ENCODE measurements at places on chromosomes 7 and 10.

- no peak for DNase-seq
Observed at GRCh38 chr7:114670676-114671075, 251.2 kb upstream of the MDFIC start.

- DNase-seq, result no peak
Observed at GRCh38 chr10:8325024-8325980, 270.8 kb downstream of the GATA3 start.

GRCh38 chr7:36309301-36309700 is 80.4 kb upstream of the ANLN start:
- DNase-seq, result no peak

DNA sequence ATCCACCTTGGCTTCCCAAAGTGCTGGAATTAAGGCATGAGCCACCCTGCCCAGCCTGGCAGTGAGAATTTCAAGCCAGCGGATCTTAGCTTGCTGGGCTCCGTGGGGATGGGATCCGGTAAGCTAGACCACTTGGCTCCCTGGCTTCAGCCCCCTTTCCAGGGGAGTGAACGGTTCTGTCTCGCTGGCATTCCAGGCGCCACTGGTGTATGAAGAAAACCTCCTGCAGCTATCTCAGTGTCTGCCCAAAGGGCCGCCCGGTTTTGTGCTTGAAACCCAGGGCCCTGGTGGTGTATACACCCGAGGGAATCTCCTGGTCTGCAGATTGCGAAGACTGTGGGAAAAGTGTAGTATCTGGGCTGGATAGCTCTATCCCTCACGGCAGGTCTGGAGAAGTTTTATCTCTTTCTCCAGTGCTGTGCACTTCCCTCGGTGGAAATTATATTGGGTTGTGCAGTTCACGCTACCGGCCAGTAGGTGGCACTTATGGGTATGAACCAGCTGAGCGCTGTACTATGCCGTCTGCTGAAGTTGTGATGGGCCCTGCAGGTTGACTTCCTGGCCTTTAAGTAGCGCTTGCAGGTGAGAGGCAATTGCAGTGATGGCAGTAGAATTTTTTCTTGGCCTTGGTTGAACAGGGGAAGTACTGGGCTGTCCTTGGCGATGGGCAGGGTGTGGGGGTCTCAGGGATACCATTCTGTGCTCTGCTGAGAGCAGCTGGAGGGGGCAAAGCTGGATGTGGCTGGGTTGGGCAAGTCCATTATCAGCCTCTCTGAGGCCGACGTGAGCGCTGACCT is 138.0 kb upstream of the MTPN start:
- DNase-seq, result no peak

DNA sequence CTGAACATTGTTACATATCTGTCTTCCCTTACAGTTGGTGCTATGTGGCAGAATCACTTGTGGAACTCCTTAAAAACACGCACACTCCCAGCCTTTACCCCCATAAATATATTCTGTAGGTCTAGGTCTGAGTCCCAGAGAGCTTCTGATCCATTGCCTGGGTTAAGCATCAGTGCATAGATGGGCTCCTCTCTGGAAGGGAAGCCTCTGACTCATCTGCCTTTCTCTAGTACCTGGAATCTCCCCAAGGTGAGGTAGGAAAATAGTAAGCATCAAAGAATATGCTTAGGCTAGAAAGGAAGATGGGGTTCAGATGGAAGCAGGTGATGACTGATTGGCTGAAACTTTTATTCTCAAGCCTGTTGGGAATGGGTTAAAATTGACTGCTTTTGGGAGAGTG is 26.1 kb downstream of the PROSER2 start:
- DNase-seq, result no peak

DNA sequence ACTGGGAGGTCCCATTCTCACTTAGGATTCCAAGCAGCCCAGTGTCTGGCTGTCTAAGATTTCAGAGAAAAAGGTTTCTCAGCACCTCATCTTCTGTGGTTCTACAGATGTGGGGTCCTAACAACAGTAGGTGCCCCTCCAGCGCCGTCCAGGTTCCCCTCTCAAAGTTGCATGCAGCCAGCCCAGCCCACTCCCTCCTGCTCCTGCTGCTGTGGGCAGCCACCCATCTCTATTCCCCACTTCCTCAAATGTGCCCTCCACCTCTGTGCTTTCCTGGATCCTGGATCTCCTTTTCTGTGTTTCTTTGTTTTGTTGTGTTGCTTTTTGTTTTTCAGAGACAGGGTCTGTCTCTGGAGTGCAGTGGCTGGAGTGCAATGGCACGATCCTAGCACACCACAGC is 13.3 kb upstream of the SLC18A3 start:
- no peak for DNase-seq

GRCh38 chr10:69636626-69637605 is 6.9 kb downstream of the FAM241B start:
- peak; percentile 47 for DNase-seq

DNA sequence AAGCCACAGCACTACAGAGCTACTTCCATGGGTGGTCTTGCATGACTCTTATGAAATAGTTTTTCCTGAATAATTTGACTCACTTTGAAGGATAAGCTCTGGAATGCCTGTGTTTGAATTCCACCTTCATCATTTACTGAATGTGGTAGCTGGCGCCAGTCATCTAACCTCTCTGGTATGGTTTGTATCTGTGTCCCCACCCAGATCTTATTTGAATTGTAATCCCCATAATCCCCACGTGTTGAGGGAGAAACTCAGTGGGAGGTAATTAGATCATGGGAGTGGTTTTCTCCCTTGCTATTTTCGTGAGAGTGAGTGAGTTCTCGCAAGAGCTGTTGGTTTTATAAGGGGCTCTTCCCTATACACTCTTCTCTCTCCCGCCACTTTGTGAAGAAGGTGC is 11.2 kb upstream of the SLC13A1 start:
- no peak for DNase-seq

DNA sequence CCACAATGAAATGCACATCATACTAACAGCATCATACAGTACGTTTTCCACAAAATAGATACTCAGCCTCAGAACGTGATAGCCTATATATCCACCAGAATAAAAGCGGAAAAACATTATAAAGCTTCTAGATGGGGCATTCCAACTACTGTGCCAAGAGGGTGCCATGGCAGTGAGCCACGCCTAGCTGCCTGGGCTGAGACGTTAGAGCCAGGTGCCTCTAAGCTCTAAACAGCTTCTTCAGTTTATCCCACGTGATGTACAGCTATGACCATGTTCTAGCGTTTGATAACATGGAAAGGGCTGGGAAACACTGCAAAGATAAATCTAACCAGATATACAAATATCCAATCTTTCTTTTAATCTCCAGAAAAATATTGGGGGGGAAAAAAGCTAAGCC is 17.8 kb downstream of the USP6NL start:
- DNase-seq, result no peak

GRCh38 chr7:1271046-1271445 is 38.4 kb downstream of the UNCX start:
- DNase-seq, result no peak

GRCh38 chr7:12909483-12909882 is 222.1 kb downstream of the ARL4A start:
- no peak for DNase-seq

DNA sequence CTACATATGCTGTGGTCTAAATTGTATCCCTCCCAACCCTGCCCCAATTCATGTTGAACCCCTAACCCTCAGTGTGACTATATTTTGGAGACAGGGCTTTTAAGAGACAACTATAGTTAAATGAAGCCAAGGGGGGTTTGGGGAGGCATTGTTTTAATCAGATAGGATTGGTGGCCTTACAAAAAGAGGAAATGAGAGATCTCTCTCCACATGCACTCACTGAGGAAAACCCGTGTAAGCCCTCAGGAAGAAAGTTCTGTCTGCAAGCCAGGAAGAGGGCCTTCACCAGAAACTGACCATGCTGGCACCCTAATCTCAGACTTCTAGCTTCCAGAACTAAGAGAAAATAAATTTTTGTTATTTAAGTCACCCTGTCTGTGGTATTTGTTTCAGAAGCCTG is 276.7 kb downstream of the KIF20B start:
- no peak for DNase-seq

DNA sequence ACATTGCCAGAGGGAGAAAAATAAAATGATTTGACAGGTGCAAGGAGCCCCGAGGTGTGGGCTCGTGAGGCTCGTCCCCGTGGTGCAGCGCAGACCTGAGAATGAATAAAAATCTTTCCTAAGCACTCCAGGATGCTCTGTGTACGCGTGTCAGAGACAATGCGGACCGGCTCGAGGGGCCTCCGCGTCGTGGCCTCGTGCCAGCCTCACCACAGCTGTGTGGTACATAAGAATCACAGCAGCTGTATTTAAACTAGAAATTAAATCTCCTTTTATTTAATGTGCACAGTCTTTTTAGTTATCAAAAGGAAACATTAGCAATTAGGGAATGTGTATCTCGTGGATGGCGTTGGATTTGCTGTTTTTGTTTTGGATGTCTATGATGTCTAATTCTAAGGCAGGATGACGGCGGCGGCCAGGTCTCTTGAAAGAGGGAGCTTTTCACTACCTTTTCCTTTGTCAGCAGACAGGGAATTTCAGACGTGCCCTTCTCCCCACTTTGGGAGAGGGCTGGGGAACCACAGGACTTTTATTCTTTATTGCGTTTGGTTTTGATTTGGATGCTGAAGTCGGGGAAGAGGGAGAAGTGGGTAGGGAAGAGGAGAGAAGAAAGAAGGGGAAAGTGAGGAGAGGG is 365.3 kb upstream of the SHH start:
- DNase-seq, result no peak

DNA sequence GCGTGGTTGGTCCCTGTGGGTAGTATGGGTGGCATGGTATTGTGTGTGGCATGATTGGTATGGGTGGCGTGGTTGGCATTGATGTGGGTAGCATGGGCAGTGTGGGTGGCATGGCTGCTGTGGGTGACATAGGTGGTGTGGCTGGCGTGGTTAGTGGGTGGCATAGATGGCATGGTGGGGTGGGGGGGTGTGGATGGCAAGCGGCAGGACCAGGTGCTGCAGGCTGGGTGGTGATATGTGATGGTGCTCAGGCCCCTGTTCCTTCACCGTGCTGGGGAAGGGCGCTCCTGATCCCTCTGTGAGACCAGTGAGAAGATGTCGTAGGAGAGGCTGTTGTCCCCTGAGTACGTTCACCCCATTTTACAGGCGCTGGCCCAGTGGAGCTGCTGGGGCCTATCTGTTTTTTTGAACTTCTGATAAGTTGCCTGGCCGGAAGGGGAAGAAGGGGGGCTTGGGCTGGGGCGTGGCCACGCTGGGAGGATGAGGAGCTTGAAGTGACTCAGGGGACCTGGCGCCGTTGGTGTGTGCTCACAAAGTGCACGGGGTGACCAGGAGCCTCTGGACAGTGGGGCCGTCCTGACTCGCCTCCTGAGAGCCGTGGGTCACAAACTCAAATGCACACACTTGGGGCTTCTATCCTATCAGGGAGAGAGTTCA is 17.5 kb downstream of the INPP5A start:
- no peak for DNase-seq

DNA sequence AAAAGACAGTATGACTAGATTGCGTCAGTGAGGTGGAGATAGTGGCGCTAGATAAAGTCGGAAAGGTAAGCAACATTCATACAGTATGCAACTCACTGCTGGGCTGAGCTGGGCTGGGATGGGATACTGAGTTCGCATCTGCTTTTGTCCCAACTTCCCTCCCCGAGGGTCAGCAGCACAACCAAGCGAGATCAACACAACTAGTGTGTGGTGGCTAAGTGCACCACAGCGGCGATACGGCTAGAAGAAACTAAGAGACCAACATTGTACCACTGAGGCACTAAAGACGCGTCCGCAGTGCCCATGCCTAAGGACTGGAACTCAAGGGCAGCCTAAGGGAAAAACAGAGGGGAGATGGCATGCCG is 467 bp downstream of the EXOSC1 start:
- DNase-seq, result no peak

DNA sequence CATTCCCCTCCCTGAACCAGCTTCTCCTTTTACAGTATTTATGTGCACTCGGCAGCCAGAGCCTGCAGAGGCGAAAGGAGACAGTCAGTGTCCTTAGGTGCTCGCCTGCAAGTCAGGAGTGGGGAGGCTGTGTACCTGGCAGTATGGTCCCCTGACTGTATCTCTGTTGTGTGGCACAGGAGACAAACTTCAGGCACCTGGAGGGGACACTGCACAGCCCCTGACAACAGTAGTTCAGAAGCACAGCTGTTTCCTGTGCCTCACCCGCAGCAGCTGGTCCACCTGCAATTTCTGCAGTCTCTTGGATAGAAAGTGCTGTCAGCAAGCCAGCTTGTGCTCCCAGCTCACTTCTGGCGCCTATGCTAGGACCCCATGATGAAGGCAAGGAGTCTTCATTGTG is 73.4 kb upstream of the LAMB4 start:
- no peak for DNase-seq

DNA sequence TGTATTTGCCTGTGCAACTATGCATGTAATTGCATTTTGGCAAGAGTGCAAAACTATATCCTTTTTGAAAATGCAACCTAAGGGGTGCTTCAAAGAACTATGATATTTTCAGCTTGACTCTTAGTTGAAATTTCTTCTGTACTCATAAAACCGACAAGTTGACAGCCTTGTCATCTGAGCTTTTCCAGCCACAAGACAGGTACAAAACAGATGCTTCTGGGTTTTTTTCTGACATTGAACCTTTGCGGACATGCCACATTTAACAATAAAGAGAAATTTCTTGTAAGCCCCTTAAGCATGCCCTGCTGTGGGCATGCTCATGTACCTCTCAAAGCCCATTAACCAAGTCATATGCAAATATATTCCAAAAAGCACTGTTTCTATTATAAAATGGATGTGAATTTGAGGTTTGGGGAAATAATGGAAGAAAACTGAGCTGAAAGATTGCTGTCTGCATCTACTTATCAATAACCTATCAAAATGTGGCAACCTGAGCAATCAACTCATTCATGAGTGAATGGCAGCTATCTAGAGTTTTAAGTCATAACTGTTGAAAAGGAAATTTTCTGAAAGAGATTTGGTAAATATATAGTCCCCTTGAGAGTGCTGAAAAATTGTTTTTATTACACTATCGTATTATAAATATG is 1117.0 kb upstream of the LRRTM3 start:
- DNase-seq, result no peak

GRCh38 chr7:137026176-137026500 is 157.7 kb downstream of the CHRM2 start:
- DNase-seq, result no peak

DNA sequence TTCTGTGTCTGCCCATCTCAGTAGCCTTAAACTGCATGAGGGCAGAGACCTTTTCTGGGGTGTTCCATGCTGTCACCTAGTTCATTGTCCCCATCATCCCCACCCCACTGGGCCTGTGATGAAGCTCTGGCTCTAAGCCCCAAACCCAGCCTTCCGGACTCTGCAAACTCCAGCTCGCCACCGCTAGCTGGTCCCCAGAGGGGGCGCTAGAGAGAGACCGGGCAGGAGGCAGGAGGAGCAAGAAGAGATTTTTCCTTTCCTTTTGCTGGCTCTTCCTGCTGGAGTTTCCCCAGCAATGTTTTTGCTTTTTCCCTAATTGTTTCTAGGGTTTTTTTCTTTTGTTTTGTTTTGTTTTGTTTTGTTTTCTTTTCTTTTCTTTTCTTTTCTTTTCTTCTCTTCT is 234.4 kb downstream of the TEX36 start:
- no peak for DNase-seq
